ENCODE measurements at places on chromosomes 7 and 10.
A peak's percentile ranks its signal among the peaks of the same experiment; 100 is the strongest.

DNA sequence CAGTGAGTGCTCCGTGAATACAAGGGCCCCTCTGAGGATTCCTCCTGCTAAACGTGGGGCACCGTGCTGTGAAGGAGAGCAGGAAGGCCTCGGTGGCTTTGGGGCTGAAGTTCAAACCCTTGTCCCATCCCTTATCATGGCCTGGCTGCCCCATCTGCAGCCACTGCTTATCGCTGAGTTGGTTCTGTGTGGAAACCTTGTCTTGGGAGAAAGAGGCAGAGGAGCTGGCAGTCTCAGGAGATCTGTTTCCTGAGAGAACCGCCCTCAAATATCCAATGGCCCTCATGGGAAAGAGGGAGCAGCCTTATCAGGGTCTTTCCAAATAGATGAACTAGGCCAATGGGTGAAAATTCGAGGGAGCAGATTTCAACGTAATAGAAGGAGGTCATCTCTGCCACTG lies 52.0 kb upstream of the NRF1 start:
- no peak for DNase-seq

GRCh38 chr7:35894721-35895120 lies 93.9 kb downstream of the SEPTIN7 start:
- no peak for DNase-seq

GRCh38 chr7:82044497-82045080 lies 274.7 kb upstream of the HGF start:
- DNase-seq = no peak

DNA sequence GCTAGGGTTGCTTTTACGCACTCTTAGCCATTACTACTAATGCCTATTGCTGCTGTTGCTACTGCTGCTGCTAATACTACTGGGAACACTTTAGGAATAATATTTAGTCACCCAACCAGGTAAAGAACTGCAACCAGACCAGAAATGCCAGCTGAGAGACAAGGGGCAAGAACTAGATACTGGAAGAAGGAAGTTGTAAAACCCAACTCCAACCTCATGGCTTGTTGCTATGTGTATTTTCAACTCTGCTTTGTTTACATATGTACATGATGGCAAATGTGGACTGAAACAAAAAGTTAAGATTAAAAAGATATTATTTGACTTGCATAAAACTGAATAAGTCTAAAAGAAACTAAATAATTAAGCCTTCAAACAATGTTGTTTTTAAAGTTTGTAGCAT lies 177.7 kb downstream of the GNAT3 start:
- DNase-seq = no peak

- DNase-seq = no peak
Measured at GRCh38 chr10:16360001-16360400, 76.8 kb upstream of the PTER start.

GRCh38 chr7:152395112-152395511 lies 40.7 kb downstream of the KMT2C start:
- no peak for DNase-seq

DNA sequence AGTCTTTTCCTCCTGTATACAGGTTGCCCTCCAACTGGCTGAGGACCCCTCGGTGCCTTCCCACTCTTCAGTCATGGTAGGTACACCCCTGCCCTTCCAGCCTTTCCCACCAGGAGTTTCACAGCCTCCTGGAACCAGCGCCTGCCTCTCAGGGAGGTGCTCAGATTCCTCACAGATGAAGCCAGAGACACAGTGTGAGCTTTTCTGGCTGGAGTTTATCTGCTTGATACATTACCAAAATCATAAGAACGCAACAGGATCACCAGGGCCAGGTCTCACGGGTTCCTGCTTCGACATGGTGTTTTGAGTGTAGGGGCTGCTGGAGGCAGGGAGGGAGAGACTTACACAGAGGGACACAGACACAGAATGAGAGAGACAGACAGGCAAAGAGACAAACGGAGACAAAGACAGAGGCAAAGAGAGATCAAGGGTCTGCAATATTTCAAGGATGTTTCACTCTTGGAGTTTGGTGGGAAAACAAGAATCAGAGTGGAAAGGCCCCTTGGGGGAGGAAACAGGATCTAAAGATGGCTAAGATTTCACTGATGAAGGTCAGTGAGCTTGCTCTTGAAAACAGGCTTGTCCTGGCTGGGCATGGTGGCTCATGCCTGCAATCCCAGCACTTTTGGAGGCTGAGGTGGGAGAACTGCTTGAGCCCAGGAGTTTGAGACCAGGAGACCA lies 6.5 kb upstream of the INMT start:
- no peak for DNase-seq

DNA sequence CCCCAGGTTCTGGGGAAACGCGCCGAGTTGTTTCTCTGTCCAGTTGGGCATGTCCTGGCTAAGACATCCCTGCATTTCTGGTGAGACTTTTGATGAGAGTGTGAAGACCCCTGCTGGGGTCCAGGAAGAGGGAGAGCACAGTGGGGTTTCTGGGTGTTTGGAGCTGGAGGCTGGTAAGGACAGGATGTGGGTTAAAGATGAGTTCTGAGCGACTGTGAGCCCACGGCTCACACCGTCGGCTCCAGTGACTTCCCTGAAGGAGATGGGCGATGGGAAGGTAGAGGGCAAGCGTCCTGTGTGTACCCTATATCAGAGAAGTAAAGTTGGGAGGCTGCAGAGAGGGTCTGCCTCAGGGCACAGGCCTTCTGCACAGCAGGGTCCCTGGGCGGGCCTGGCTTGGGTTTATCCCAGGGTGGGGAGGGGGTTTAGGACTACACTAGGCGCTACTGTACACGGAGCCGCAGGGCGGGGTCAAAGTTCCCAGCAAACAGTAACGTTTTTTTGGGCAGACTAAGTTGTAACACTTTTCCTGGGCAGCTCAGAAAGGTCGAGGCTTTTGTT lies 3.6 kb downstream of the EMX2 start:
- no peak for DNase-seq

DNA sequence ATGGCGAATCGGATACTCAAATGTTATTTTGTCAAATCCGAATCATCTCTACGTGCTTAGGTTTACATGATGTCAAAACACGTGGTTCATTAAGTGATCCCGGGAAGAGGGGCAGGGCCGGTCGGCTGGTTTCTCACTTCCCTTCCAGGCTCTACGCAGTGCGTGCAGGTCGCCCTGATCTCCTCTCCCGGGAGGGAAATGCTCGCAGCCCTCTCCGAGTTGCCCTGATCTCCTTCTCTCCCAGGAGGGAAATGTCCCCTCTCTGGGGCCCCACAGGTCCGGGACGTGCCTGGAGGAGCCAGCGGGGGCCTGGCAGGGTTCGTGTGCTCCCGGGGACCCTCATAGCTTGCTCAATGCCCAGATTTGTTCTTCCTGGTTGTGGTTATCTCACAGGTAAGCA lies 202.7 kb downstream of the DNAJB6 start:
- no peak for DNase-seq

DNA sequence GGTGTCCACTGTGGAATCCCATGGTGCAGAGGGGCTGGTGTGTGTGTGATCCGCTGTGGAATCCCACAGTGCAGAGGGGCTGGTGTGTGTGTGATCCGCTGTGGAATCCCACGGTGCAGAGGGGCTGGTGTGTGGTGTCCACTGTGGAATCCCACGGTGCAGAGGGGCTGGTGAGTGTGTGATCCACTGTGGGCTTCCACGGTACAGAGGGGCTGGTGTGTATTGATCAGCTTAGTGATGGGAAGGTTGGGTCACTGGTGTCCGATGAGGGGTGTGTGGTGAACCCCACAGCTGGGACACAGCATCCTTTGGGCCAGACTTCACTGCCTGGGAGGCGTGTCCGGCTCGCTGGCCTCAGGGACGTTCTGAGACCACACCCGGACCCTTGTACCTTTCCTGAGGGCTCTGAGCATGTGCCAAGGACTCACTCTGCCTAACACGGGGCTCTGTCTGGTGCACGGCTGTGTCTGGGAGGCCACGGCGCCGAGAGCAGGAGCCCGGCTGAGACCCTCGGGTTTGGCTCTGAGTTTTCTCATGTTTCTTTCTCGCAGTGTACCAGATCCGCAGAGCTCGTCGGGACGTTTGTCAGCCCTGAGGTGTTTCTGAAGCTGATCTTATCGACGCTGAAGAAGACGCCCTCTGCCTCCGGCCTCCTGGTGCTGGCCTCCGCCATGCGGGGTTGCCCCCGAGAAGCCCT lies 29.3 kb upstream of the PRKAR1B start:
- DNase-seq = no peak

GRCh38 chr7:130960208-130960988 lies 226.4 kb upstream of the KLF14 start:
- DNase-seq = no peak

- DNase-seq = no peak
Measured at GRCh38 chr10:122142641-122143237, 128.4 kb upstream of the BTBD16 start.

DNA sequence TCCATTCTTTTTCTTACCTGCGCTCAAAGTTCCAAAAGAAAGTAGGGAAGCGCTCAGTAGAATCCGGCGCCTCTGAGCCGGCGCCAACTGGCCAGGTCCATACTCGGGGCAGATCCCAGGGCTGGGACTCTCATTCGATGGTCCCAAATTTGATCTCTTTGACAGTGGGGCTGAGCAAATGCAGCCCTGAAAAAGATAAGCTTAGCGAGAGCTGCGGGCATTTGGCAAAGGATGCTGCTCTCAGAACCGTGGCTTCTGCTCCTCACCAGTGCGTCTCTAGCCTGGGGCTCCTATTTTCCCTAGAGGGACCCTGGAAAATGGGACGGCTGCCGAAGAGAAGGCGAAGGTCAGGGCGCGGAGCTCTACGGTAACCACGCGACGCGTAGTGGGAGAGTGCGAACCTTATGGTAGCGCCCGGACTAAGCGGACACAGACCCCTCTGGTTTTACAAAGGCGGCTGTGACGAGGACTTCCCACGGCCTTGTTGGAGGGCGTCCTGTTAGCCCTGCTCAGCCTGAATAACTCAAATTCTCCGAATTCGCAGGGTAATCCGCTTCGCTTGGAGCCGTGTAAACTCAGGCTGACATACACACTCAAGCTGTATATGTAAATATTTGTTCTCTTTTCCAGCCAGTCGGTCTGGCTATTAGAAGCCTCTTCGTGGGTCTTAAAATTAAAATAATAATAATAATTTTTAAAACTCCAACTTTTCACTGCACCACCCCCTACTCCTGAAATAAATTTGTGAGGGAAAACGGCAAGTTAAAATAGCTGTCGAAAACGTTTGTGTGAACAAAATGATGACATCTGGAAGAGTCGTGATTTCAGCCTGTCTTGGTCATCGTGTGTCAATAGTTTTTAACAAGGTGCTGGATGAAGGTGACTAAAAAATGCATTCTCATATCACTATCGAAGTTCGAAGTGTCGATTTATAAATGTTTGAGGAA lies 869 bp upstream of the TBX20 start:
- no peak for DNase-seq

DNA sequence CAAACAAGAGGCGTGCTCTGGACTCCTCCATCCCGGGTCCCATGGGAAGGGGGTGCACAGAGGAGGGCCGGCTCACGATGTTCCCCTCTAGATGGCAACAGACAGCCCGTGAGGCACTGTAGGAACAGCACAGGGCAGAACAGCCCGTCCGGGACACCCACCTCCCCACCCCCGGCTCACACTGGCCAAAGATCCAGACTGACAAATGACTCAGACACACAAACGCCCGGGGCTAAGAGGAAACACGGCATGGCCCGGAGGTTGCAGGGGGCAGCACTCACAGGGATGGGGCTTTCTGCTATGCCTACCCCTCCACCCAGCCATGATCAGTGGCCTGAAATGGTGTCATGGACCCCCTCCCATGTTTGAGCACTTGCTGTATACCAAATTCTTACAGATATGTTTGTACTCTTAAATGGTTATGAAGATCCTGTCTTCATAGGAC lies 4.9 kb upstream of the ELN start:
- peak; percentile 99 for DNase-seq

GRCh38 chr7:117785431-117785830 lies 87.8 kb downstream of the CTTNBP2 start:
- no peak for DNase-seq

- DNase-seq = no peak
Measured at GRCh38 chr7:91660734-91661356, 219.7 kb downstream of the MTERF1 start.

DNA sequence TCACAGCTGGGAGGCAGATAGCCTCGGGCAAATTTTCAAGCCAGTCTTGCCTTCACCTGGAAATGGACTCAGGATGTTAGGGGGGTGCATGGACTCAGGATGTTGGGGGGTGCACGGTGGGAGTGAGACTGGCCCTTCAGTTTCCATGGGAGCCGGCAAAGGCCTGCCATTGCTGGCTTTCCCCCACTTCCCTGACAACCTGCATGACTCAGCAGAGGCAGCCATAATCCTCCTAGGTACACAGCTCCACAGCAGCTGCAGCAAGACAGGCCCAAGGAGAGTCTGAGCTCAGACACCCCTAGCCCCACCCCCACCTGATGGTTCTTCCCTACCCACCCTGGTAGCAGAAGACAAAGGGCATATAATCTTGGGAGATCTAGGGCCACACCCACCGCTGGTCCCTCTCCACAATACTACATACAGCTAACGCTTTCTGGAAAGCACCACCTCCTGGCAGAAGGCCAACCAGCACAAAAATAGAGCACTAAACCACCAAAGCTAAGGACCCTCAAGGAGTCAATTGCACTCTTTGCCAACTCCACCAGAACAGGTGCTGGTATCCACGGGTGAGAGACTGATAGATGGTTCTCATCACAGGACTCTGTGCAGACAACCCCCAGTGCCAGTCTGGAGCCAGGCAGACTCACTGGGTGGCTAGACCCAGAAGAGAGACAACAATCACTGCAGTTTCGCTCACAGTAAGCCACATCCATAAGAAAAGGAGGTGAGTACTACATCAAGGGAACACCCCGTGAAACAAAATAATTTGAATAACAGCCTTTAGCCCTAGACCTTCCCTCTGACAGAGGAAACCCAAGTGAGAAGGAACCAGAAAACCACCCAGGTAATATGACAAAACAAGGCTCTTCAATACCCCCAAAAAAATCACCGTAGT lies 18.3 kb downstream of the C7orf25 start:
- DNase-seq = no peak

- DNase-seq = no peak
Measured at GRCh38 chr7:137130751-137131158, 212.8 kb downstream of the PTN start.

DNA sequence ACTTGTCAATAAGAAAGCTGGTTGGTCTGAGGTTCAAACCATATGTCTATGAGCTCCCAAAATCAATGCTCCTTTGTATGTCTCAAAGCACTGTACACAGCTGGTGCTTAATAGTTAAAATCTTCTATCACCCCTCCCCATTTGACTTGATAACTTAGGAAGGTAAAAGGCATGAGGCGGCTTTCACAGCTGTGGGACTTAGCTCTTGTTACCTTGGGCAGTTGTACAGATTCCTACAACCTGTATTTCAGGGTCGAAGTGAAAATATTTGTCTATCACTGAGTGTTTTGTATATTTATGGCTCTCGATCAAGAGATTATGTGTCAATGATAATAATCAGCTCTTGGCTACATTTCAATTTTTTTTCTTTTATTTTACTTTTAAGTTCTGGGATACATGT lies 992 bp upstream of the KIFBP start:
- DNase-seq = no peak

- DNase-seq = no peak
Measured at GRCh38 chr10:3173171-3173878, 743 bp upstream of the PITRM1 start.

DNA sequence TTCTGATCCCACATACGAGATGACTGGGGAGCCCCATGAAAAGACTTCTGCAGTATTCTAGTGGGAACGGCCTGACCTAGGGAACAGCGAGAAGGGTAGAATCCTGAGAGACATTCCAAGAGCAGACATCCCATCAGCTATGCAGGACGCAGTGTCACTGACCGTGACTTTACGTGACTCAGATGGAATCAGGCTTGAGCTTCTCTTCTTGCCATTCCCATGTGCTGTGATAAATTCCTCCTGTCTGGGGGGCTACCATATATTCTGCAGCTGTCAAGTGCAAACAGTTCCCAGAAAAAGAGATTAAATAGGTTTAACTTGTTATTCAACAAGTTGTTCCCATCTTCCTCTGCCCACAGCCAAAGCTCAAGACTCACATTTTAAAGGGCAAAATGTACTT lies 73.1 kb upstream of the PDE1C start:
- DNase-seq = no peak

All from coronary artery (tissue), 2 donors.